ENCODE measurements at places on chromosomes 6 and 20. TPM values are rescaled to one million over a fixed set of nuclear protein-coding genes. Genes with fewer than 3 reads are reported as not detected.

PROCR gene
- total RNA-seq, result 0.53 TPM

ALDH5A1 gene
- total RNA-seq, result 3.1 TPM

TCP11 gene
- total RNA-seq, result not detected

SPATA25 gene
- not detected for total RNA-seq

FOXA2 gene
- not detected for total RNA-seq

ID1 gene
- 0.52 TPM for total RNA-seq

DNA sequence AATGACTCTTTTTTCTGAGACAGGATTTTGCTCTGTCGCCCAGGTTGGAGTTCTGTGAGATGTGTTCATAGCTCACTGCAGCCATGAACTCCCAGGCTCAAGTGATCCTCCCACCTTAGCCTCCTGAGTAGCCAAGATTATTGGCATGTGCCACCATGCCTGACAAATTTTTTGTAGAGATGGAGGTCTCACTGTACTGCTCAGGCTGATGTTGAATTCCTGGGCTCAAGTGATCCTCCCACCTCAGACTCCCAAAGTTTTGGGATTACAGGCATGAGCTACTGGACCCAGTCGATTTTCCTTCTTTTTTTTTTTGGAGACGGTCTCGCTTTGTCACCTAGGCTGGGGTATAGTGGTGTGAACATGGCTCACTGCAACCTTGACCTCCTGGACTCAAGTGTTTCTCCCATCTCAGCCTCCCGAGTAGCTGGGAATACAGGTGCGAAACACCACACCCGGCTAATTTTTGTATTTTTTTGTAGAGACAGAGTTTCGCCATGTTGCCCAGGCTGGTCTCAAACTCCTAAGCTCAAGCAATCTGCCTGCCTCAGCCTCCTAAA, 24.3 kb downstream of the BCL2L1 start:
- no peak for DNase-seq

- DNase-seq, result no peak
Measured at GRCh38 chr6:78554341-78554740, 313.0 kb upstream of the IRAK1BP1 start.

DNA sequence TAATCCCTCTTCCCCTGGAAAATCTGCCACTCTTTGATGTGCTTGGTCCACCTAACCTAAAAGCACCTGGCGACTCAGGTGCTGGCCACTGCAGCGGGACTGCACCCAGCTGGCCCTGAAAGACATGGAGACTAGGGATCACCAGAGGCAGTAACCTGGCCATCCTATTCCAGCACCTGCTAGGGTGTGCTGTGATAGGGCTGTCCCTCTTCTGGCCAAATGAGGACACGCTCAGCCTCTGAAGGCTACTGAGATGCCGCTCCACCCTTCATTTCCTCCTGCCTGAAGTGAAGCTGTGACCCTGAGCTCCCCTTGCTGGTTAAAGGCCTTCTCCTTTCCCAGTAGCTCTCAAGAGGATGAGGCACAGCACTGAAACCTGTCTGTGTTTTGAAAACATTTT, 24.4 kb downstream of the FOXC1 start:
- DNase-seq, result no peak

- DNase-seq, result no peak
Measured at GRCh38 chr6:141988954-141989705, 143.6 kb upstream of the GJE1 start.

- no peak for DNase-seq
Measured at GRCh38 chr20:34459209-34459897, 56.9 kb upstream of the DYNLRB1 start.

DNA sequence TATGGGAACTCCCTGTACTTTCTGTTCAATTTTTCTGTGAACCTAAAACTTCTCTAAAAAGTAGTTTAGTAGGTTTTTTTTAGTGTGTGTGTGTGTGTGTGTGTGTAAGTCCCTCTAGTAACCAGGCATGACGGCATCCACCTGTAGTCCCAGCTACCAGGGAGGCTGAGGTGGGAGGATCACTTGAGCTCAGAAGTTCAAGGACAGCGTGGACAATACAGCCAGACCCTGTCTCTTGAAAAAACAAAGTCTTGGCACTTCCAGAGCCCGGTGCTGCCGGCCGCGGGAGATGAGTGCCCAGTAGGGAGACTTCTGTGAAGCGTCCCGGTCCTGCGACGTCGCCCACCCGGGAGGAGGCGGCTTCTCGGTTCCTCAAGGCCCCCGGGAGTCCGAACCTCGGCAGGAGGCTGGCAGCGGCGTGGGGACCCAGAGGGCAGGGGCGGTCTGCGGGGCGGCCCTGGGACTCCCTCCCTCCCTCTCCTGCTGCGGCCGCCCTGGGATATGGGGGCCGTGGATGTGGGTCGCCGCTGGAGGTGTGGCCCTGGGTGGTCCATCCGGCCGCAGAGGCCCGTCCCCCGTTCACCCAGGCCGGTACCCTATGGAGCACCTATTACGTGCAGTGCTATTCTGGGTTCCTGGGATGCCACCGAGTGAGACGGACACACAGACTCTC, 78.0 kb upstream of the SIRPG start:
- DNase-seq, result no peak

GRCh38 chr6:163324688-163325389, 89.7 kb upstream of the QKI start:
- no peak for DNase-seq

DNA sequence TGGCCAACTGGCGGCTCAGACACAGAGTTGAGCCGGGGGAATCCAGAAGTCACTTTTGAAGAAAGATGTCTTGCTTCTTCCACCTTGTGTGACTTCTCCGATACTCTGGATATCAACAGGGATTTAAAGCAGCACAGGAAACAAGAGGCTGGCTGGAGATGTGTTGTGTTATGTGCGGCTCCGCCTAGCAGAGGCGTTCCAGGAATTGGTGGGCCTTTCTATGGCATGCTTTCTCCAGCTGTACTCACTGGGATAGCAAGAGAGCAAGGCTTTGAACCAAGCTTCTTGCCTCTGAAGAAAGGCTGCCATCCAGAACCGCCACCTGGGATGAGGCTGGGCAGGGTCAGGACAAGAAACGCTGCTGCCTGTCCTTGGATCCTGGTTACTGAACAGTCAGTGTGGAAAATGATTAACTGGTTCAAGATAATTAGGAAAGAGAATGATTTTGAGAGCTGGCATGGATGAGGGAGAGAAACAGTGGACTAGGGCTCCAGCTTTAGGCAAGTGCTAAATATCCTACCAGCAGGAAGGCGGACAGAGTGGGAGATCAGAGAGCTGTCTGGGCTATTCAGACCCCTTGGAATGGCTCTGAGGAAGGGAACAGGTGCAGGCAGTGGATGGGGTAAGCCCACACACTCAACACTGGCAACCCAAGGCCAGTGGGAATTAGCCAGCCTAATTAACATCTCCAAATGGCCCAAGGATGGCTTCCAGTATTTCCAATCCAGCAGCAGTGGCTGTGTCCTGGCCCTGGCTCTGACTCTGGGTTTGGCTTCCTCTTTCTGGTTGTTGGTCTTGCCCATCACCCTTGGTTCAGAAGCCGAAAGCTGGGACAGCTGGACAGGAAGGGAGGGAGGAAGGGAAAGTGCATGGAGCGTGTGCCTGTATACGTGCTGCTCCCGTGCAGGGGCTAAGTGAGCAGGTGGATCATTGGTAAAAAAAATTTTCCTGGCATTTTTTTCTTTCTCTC, 31.9 kb downstream of the INSM1 start:
- no peak for DNase-seq

DNA sequence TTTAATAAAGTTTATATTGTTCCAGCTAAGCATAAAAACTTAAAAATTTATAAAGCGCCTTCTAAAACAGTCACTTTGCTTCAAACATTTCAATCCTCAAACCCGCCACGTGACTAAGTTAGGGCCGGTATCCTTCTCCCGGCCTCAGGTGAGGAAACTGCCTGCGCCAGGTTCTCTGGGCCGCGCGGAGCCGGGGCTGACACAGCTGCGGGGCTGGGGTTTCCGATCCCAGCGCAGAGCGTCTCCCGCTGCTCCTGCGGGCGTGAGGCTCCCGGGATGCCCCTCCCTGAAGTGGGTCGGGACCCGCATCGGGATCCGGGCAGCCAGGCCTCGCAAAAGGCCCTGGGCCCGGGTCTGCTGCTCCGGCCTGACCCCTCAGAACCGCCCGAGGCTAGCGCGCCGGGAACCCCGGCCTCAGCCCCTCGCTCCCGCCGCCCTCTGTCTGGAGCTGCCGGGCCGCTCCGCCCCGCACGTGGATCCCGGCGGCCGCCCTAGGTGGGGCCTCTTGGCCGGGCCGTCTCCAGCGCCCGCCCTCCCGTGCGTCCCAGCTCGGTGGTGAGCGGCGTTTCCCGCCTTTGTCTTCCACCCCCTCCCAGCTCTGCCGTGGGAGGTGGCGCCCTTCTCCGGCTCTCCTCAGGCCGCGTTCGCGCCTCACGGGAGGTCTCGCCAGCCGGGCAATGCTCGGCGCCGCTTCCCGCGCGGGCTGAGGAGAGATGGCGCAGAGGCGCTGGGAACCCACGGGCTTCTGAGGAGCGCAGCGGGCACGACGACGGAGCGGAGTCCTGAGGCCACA, 267.9 kb downstream of the DLL1 start:
- no peak for DNase-seq

DNA sequence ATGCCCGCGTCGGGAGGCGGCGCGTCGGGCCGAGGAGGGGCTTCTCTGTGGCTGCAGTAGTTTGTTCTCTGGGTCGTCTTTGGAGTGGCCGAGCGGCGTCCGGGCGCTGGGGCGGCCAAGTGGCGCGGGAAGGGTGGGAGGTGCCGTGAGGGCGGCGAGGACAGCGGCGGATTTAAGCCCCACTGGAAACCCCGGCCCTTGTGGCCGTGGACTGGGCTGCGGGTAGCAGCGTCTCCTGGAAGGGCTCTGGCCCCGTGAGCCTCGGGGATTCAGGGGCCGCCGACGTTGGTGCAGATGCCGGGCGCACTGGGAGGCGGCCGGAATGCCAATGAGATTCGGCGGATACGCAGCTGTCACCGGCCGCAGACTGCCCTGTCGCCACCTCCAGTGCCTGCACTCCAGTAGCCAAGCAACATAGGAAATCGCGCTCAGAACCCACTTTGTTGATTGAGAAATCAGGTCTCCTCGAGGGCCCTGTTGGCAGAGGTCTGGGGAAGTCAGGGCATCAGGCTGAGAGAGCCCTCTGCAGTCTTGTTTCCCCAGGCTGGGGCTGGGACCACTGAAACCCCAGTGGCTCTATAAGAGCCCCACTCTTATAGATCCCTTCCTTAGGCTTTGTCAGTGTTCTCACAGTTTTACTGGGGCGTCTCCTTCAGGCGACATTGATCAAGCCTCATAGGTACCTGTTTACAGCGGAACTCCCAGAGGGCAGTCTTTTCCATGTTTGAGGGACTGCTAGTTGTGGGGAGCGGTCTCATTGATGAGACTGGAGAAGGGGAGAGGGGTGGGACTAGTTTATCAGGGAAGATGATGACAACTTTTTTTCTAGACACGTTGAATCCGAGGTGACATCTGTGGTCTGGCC, 642 bp downstream of the GZF1 start:
- DNase-seq, result peak; percentile 81

DNA sequence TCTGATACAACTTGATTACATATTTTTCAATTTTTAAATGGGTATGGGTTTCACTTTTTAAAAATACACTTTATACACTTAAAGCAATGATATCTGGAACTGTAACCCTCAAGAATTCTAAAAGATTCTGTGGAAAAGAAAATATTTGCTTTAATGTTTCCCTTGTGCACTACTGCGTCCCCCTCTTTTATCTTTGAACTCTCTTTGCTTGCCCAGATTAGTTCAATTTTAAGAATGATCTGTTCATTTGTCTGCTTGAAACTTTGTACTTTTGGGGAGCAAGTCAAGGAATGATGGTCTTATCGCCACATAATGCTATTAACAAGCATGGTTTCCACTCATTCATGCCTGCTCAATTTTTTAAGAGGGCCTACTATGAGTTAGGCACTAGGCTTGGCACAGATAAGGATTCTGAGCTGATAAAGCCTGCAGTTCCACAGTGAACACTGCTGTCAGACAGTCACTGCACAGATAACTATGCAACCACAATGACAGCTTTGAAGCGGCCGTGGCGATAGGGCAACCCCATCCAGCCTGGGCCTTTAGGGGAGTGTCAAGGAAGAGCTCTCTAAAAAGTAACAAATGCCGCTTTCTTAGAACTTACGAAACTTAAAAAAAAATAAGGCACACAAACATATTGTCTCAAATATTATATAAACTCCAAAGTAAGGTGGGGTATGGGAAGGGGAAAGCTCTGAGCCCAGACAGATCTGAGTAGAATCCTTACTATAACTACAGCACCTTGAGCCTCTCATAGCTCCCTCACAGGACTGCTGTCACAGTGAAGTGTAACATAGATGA, 29.7 kb downstream of the FYN start:
- peak; percentile 68 for DNase-seq

GRCh38 chr20:40010483-40010882, 678.6 kb downstream of the MAFB start:
- DNase-seq, result no peak

- no peak for DNase-seq
Measured at GRCh38 chr6:93238632-93239031, 180.7 kb downstream of the EPHA7 start.

DNA sequence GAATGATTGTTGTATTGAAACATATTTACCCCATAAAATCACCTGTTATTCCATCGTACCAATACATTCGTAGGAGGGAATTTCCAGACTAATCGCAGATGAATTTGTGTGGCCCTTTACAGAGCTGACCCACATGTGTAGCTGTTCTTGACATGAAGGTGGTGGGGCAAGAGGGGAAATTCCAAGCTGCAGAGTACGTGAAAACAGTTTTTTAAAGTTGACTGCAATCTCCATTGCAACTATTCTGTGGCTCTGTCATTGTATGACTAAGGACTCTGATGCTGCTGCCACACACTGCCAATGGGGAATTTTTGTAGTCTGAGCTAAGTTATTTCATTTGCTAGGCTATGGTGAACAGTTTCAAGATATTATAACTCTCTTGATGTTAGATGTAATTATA, 46.4 kb upstream of the ADTRP start:
- DNase-seq, result peak; percentile 67

- DNase-seq, result no peak
Measured at GRCh38 chr20:5910186-5910585, 40.1 kb downstream of the TRMT6 start.

DNA sequence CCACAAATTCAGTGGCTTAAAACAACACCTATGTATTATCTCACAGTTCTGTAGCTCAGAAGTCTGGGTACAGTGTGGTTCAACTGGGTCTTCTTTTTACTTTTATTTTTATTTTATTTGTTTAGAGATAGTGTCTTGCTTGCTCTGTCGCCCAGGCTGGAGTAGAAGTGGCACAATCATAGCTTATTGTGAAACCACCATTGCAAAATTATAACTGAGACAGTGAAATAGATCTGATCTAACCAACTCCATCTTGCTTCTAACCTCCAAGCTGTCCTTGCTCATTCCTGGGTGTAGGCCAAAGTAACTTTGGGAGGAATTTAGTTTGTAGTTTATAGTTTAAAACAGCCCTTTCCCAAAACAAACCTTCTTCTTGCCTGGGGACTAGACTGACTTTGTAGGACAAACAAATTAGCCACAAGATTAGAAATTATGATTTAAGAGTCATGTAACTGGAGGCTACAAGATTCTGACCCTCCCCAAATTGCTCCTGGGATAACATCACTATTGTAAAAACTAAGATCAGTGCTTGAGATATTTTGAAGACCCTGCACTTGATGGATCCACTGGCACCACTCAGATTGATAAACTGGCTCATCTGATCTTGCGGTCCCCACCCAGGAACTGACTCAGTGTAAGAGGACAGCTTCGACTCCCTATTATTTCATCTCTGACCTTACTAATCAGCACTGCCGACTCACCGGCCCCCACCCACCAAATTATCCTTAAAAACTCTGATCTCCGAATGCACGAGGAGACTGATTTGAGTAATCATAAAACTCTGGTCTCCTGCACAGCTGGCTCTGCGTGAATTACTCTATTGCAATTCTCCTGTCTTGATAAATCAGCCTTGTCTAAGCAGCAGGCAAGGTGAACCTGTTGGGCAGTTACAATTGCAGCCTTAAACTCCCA, 193.4 kb upstream of the CDYL start:
- DNase-seq, result no peak

- DNase-seq, result no peak
Measured at GRCh38 chr6:80382811-80383210, 276.3 kb downstream of the BCKDHB start.
